ENCODE measurements at places on chromosomes 7 and 10.

DNA sequence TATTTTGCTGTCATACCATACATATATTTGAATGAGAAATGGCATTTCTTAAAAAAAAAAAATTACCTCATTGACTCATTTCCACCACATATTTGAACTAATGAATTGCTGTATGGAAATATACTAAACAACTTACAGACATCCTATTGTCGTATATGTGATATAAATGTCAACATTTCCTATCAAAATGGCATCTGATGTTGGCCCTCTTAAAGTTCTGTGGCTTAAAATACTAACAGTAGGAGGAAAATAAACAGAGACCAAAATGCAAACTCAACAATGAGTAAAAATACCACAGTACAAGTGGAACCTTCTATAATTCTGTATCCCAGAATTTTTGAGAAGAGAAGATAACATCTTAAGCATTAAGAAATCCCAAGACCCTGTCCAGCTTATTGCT is 405.6 kb upstream of the GALNT17 start:
- DNase-seq: no peak

DNA sequence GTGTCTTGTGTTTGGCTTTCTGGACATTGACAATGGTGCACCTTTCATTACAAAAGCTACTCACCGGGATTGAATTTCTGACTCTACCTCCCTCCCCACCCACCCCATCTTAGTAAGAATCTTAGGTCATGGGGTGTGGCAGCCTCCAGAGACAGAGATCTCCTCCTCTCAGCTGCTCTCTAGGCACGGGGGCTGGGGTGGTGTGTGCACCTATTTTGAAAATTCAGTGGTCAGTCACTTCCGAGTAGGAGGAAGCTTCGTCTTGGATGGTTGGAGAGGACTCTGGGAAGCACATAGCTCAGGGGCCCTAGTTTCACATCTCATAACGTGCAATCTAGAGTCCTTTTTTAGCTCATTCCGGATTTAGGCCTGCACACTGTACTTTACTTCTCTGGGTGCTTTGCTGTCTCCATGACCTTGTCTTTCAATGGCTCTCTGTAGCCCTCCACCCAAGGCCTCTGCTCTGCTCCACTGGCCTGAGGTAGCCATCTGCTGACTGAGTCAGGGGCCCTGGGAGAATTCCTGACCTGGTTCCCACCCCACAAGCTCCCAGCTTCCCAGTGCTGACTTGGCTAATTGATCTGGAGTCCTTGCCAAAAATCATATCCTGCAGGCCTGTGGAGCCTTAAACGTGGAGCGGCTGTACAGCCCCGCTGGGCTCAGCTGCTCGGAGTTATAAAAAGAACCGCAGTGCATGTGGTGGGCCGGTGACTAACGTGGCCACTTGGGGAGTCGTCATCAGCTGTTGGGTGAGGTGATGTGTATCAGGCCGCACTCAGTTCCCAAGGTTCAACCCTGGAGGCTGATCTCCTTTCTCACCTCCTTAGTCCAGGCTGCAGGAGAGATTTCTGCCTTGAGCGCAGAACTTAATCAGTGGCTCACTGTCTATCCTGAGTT is 19.3 kb upstream of the ADAMTS14 start:
- no peak for DNase-seq

DNA sequence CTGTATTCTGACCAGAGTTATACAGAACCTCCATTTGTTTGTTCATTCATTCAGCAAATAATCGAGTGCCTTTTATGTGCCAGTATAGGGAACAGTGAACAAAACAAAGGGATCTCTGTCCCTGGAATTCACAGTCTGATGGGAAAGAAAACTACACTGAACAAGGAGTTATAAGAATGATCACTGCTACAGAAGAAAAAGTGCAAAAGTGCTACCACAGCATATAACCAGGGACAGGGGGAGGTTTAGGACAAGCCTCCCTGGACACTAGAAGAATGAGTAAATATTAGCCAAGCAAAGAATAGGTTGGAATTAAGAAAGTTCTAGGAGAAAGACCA is 4.2 kb downstream of the CLDN12 start:
- DNase-seq: no peak

DNA sequence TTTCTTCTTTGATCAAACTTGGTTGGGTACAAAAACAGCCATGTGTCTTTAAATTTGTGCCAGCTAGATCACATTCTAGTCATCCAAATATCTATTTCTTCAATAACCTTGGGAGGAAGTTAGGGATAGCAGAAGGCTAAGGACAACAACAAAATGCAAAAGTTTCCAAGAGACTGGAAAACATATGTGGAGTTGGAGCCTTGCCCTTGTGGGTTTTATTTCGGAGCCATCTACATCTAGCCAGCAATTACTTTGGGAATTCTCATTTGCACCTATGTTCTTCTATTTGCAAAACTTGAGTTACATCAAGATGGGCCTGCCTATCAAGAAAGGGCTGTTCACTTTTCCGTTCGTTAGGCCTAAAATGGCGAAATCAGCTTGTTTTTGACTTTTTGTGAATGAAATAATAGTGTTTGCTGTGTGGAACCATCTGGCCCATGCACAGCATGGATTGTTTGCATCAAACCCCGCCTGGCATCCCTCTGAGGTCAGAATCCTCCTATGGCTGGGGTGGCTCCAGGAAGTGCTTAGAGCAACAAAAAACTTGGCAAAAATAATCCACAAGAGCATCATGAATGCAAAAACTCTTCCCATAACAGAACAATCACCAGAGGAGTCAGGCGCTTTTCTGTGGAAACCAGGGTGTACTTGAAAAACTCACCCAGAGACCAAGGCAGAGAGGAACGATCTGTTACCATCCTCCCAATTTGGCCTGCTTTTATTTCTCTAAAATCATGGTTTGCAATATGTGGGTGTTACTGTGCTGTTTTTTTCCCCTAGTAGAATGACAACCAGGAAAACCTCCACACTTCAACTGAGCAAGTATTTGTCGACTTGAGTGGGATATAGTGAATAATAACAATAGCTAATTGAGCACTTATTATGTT is 36.2 kb upstream of the XPNPEP1 start:
- no peak for DNase-seq

DNA sequence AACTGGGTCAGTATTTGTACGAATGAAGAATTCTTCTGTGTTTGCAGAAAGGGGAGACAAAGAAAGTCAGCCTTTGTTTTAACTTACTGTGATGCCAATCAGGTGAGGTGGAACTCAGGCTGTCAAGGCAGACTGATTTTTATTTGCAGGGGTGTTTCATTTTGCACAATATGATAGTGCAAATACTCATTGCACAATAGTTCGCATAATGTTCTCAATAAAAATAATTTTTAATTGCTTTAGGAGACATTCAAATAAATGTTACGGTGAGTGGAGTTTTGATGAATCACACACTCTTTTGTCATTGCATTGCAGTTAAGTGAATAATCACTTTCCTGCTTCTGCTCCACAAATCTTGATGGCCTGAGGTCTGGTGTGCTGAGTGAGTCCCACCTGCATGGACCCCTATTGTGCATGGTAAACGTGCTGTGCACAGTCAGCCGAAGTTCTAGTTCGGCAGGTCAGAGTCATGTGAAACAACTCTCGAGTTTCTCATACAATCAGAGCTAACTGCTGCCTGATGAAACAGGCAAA is 141.3 kb upstream of the FZD8 start:
- no peak for DNase-seq
